ENCODE measurements at places on chromosomes 4 and X. TPM values are rescaled to one million over a fixed set of nuclear protein-coding genes. Genes with fewer than 3 reads are reported as not detected.

DNA sequence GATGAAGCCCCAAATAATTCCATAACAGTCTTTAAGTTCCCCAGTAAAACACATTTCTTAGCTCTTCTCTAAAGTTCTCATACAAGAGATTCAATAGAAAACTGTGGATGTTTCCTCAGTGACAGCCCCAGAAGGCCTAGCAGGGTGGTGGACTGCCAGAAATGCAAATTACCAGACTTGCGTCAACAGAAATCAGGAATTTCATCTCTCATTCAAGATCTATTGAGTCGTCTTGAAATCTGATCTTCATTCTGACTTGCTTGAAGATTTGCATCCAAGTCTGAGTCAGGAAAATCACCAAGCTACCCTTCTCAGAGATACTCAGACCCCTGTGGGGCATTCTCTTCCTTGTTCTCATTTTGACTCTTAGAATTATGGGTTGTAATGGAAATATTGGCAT is 68.9 kb upstream of the NDP start:
- no peak for DNase-seq

DNA sequence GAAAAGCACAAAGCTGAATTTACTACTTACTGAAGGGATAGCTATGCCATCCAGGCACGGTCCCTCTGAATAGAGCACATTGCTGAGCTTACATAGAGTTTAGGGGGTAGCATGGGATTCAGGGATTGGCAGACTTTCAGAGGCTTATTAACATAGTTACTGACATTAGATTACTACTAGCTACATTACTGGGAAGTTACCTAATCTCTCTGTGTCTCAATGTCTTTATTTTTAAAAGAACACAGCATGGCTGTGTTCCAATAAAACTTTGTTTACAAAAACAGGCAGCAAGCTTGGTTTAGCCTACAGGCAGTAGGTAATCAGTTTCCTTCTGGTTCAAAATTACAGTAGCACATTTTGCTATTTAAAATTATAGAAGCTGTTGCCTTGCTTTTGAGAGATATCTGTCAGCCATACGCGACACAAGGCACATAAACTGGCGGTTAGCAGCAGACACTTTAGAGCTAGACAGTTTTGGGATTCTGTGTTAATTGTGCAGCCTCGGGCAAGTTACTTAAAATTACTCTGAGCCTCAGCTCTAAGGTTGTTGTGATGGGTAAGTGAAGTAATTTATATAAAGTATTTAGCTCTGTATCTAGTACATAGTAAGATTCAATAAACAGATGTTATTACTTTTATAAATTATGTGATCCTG is 6.9 kb downstream of the KLHL8 start:
- no peak for DNase-seq

GRCh38 chrX:53587795-53588420 is 98.6 kb downstream of the HUWE1 start:
- no peak for DNase-seq

DNA sequence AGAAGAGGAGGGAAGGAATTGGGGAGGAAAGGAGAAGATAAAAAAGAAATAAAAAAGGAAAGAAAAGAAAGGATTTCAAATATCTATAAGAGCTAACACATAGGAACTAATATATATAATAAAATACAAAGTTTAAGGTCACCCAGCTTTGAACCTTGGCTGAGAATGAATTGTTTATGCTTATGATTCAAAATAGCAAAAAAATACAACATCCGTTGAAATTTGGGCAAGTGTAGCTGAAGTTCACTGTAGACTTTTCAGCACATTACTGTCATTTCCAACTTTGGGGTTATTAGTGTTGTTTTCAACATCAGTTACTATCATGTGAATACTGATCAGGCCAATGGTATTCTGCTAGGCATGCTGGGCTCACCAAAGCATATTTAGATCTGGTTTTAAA is 395.2 kb upstream of the INTU start:
- no peak for DNase-seq

DNA sequence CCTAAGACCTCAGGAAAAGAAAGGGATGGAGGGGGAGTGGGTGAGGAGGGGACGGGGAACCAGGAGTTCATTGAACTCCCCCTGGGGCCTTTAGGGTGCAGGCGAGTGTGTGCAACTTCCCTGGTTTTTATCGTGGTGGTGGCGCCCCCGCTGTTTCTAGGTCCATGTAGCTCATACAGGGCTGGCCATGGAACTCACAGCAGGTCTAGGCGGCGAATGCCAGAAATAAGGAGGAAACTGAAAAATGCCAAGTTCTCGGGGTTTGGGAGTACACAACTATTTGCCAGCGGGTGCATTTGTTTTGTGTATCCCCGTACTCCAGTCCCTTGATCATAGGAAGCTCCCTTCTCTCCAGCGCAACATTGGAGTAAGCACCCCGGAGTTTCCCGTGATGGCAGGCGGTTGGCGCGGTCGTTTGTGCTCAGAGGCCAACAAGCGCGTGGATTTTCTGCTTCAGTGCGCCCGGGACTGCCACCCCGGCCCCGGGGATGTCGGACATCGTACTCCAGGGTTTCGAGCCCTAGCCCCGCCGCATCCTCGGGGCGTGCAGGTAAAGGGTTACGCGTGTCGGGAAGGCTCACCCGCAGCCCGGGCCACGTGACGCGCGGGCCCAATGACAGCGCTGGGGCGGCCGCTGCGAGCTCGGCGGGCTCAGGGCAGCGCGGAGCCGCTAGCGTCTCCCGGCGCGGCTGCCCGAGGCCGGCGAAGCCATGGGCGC is 208.9 kb downstream of the NWD2 start:
- DNase-seq = peak; percentile 81

GRCh38 chrX:141175786-141176185 is 1.1 kb downstream of the LDOC1 start:
- DNase-seq = no peak

- no peak for DNase-seq
Measured at GRCh38 chr4:56856656-56857055, 35.2 kb upstream of the SPINK2 start.

- no peak for DNase-seq
Measured at GRCh38 chrX:29841750-29842149, 373.6 kb upstream of the MAGEB2 start.

DNA sequence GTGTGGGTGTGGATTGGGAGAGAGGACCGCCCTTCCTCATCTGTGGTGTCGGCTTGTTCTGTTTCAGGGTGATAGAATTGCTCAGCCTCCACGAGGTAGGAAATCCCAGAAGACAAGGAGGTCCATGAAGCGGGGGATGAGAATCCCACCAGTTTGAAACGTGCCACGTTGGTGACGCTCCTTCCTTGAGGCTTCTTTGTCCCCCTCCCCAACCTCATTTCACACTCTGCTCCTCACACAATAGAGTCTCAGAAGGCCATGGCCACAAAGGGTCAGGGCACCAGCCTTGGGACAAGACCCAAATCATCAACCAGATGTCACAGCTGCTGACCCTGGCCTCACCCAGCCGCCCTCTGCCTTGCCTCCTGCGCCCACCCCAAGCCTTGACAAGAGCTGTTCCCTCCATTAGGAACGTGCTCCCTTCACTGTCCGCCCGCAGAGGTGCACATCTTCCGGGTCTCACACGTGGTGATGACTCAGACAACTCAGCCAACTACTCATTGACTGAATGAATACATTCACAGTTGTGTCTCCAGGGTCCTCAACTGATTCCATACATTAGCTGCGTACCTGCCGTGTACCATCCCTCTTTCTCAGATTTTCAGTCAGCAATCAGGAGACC is 18.3 kb downstream of the BLOC1S4 start:
- no peak for DNase-seq

DNA sequence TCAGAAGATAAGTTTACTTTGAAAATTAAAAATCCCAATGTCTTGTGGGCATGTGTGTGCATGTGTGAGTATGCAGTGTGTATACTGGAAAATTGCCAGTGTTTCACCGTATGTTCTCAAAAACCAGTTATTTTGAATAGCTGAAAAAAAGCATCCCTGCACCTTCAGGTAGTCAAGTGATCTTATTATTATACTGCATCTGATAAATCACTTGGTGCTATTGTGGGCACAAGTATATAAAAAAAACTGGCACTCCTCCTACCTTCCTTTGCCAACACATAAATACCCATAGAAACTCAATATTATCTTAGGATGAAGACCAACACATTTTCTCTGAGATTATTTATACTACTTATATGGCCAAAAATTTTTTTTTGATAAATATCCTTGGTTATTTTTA is 91.5 kb upstream of the MAP9 start:
- DNase-seq = no peak

GRCh38 chr4:87306056-87306455 is 16.6 kb downstream of the HSD17B13 start:
- DNase-seq = no peak

- DNase-seq = no peak
Measured at GRCh38 chr4:91340822-91341221, 962.9 kb upstream of the GRID2 start.

The ODAPH gene
- polyA plus RNA-seq = not detected

The F8A3 gene
- polyA plus RNA-seq = 0.17 TPM

The RAB39B gene
- polyA plus RNA-seq = 6.2 TPM

All from GM23338 (cell line).